ENCODE measurements at places on chromosomes 7 and 10.

DNA sequence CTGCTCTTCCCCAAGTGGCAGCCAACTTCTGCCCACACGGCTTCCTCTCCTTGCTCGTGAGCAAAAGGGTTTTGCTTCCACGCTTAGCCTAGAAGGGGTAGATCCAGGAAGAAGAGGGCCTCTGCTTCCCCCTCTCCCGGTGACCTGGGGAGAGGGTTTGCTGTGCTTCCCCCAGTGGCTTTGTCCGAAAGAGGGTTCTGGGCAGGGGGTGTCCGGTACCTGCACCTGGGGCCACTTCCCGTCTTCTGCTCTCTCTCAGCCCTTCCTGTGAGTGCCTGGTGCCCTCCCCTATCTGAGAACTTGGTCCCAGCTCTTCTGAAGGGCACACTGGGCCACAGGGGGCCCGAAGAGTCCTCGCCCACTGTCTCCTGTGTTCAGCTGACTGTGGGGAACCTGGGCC is 11.3 kb downstream of the JAKMIP3 start:
- no peak for DNase-seq

DNA sequence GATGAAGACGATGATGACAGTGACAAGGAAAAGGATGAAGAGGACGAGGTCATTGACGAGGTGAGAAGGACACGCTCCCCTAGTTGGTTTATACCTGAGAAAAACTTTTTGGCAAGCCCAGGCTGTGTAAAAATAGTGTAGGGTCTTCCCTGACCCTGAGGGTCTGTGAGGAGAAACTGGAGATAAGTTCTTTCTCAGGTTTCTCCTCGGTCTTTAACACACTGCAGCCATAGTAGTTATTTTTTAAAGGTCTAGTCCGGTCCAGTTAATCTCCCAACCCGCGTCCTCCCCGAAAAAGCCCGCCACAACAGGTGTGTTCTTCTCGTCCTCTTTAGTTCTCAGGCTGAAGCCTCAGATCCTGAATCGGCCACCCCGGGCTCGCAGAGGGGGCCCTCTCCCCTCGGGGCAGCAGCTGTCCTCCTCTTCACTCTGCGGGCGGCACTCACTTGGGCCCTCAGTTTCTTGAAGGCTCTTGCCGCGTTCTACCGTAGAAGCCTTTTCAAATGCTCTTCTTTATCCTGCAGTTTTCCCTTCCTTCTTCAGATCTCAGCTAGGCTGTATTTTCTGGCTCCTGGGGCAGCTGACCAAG is 411 bp downstream of the BCCIP start:
- no peak for DNase-seq

DNA sequence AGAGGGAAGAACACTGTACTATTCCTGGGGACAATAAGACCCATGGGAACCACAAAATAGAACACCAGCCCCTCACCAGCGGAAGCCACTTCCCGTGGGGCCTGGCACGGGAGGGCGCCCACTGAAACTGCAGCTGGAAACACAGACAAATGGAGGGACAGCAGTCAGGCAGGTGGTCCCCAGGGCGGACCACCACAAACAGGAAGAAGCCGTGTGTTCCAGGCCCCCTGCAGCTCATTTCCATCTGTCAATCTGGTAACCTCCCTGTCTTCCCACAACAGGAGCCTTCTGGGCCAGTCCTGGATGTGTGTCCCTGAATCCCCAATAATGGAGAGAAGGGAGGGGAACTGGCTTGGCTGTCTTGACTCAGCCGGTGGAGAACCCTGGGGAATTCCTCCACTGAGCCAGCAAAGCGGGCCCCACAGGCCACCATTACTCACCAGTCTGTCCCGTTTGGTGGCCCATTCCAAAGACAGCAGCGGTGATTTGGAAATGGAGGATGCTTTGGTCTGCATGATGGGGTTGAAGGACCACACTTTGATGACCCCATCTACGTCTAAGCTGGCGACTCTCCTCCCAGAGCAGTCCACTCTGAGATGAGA is 16.7 kb downstream of the WDR91 start:
- no peak for DNase-seq

- DNase-seq, result no peak
These were observed 183.5 kb upstream of the PHYHIPL start for GRCh38 chr10:58992830-58993460.

DNA sequence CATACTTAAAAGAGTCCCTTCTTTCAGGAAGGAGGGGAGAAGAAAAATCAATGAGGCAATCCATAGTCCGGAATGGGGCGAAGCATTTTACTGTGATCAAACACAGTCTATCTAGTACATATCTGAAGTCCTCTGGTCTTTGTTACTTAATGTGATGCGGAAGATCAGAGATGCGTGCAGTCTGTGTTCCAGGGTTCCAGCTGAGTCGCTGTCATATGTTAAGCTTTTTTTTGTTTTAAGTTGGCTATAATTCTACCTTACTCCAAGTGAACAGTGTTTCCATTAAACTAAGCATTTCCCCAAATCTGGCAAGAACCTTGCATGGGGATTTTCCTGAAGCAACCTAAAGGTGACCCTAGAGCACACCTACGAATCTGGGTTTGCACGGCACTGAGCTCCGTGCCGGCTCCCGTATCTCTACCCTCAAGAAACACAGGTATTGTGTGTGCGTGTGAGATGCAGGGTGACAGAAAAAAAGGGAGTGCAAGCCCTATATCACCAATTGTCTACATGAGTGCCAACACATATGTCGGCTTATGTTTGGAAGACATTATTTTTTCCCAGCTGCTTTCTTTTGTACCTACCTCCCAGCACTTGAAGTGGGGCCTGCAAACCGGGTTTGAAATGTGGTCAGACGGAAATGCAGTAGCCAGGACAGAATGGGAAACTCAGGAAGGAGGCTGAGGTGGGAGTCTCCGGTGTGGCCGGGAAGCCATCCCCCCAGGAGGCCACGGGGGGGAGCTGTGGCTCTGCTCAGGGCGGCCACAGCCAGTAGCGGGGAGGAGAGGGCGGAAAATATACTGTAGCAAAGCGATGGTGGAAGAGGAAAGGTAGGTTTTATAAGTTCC is 435.8 kb upstream of the MGMT start:
- DNase-seq, result no peak

- DNase-seq, result no peak
These were observed 12.1 kb upstream of the PAX2 start for GRCh38 chr10:100733329-100733728.

DNA sequence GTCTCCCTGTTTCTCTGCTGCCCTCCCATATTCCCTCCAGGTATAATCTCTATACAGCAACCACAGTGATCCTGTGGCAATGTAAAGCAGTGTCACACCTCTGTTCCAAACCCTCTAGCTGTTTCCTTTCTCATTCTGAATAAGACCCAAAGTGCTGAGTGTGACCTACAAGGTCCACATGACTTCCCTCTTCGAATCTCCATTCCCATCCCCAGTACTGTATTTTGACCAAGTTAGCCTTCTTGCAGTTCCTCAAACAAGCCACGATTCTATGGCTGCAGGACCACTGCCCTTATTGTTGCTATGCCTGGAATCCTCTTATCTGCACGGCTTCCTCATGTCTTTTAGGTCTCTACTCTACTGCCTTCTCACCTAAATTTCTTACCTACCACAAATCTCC is 291.9 kb downstream of the DOCK4 start:
- no peak for DNase-seq

DNA sequence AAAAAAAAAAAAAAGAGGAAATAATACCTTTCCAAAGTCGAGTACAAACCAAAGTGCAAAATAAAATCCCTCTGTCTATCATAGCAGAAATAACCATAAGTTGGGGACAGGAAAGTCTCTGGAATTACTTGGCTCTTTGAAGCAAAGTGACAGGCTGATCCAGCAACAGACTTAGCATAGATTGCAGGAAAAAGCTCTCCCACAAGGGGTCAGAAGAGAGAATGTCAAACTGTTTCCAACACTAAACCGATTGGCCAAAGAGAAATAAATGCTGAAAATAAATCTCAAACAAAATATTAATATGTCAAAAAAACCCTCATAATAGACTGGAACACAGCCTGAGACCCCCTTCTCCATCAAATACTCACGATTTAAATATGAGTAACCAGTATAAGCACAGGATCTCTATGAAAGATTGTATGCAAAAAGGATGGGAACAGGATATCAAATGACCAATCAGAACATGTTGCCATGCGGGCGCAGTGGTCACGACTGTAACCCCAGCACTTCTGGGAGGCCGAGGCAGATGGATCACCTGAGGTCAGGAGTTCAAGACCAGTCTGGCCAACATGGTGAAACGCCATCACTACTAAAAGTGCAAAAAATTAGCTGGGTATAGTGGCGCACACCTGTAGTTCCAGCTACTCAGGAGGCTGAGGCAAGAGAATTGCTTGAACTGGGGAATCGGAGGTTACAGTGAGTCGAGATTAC is 1000.7 kb upstream of the LRRN3 start:
- no peak for DNase-seq

DNA sequence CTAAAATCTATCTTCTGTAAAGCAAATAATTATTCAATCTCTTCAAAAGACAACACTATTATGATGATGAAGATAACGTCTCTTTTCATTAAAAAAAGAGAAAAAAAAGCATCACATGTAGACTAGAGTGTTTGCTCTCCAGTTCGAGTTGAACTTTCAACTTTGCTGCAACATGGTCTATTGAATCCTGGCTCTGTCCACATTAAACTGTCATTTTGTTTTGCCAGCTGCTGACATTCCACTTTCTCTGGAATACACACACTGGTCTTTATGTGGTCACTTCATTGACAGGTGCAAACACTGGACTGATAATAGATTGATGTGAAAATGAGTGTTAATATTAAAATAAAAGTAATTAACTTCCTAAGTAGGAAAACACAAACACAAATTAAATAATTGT is 61.7 kb downstream of the PTF1A start:
- no peak for DNase-seq

DNA sequence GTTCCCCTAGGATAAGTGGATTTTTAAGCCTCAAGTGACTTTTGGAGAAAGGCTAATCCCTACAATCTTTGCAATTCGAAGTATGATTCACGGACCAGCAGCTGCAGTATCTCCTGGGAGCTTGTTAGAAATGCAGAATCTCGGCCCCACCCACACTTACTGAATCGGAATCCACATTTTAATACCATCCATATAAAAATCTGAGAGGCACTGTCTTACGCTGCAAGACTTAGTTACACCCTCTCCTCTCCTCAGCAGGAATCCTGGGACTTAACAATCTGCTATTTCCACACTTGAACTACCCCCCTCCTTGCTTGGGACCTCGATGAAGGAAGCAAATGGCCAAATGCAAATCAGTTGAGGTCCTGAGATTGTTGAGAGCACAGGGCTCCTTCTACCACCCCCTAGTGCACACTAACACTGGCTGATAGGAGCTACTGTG is 21.0 kb downstream of the ITPRIP start:
- DNase-seq, result no peak

DNA sequence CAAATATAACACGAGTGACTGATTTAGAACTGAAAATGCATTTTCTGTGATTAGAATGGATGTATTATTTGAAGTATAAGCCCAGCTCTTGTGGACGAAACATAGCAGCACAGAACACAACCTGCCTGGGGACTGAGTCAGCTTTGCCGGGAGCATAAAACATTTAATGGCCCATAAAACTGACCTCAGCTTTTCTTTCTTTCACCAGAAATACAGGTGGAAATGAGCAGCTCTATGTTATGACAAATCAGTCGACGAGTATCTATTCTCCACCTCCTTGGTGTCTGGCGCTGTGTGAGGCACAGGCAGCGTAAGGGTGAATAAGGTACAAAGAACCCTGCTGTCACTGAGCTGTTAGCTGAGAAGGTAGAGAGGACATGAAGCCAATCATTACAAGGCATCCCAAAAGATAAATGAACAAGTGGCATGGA is 471.6 kb upstream of the AKR1E2 start:
- no peak for DNase-seq

GRCh38 chr7:131533566-131534561 is 22.6 kb downstream of the PODXL start:
- DNase-seq, result no peak

- no peak for DNase-seq
These were observed 16.2 kb upstream of the DNAJB6 start for GRCh38 chr7:157320608-157320980.

DNA sequence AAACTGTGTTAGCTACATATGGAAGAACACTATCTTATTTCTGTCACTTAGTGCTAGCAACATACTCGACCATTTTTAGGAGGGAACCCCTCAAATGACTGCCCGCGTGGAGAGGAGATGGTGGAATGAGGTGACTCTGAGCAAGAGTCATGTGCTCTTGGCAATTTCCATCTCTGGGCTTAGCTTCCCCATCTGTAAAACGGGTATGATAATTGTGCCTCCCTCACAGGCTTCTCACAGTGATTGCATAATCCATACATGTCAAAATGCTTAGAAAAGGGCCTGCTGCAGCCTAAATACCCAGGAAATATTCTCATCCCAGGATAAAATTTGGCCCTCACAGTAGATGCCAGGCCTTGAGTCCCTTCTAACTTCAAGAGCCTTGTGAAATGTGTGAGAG is 86.6 kb downstream of the WDFY4 start:
- DNase-seq, result peak; percentile 29

DNA sequence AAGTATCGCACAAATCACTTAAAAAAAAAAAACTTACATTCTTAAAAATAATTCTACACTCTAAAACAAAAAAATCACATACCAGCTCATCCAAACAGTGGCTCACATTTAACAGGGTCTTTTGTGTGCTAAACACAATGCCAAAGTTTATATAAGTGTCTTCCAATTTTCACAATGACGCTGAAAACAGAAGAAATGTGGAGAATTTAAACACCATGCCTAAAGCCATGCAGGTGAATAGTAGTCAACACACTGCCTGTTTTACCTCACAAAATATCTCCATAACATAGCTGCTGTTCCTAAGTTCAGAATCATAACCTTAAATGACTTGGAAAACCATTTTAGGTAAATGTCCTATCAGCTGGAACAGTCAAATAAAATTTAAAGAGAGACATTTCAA is 55.0 kb downstream of the GRB10 start:
- DNase-seq, result no peak

GRCh38 chr10:75400163-75400770 is 1.3 kb downstream of the ZNF503 start:
- DNase-seq, result no peak

DNA sequence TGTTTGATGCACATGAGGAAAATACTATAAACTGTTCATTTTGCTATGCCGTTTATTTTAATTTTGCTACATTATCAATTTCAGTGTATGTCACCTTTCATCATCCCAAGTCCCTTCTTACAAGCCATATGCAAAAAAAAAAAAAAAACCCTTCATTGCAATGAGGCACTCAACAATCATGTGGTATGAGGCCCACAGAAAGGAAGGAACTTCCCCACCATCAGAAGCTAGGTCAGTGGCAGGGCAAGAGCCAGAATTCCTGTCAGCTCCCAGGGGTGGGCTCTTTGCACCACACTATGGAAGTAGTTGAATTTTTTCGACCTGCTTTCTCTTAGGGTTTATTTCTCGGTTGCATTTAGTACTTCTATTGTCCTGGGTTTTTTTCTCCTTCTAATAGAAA is 75.4 kb downstream of the NOC3L start:
- no peak for DNase-seq

All from CD14-positive monocyte (primary cell).